ENCODE measurements at places on chromosomes 5 and 9.

- no peak for DNase-seq
Observed at GRCh38 chr5:72692651-72693442, 123.6 kb upstream of the TNPO1 start.

DNA sequence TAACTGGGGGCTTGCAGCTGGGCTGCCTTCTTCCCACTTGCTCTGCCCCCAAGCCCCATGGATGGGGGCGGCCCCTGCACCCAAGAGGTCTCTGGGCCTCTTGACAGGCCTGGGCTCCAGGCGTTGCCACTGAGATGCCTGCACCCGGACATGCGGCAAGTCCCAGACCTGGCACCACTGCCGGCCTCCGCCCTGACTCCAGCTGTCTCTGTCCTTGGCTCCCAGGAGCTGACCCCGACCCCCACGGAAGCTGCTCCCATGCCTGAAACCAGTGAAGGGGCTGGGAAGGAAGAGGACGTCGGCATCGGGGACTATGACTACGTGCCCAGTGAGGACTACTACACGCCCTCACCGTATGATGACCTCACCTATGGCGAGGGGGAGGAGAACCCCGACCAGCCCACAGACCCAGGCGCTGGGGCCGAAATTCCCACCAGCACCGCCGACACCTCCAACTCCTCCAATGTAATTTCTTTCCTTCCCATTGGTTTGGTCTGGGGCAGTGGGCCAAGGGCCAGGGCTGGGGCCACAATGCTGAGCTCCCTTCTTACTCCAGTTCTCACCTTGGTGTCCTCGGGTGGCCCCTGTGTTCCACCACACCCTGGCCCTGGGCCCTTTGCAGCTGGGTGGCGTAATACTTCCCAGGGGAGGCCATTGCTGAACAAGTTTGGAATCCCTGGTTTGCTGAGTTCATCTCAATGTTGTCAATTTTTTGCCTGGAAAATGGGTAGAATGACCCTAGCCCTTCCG, 88.6 kb downstream of the COL5A1 start:
- DNase-seq: no peak

- DNase-seq: no peak
Observed at GRCh38 chr5:55679556-55679955, 32.6 kb downstream of the SLC38A9 start.

- no peak for DNase-seq
Observed at GRCh38 chr5:73233461-73234203, 60.6 kb downstream of the TMEM174 start.

DNA sequence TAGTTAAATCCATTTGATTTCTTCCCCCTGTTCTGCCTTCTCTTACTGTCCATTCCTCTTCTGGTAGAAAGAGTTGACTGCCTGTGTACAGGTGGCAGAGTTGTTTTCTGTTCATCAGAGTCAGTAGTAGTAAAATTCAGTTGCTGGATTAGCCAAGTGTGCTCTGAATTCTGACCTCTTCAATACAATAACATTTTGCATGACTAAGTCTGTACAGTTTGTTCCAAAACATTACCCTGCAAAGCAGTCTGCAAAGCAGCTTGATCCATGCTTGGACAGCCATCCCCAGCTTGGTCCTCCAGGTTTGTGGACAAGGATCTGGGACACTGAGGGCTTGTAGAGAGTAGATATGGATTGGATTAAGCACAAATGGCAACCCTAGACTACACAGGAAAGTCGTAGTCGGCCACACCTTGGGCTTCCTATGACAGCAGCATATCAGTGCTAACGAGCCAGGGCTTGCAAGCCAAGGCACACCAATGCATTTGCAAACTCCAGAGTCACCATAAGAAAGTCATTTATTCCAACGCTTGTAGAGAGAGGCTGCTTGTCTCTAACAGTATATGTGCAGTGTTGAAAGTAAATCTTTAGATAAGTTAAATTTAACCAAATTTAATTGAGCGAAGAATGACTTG, 25.2 kb downstream of the IL12B start:
- DNase-seq: no peak

GRCh38 chr5:72268753-72269410, 51.2 kb downstream of the MRPS27 start:
- DNase-seq: peak; percentile 31

DNA sequence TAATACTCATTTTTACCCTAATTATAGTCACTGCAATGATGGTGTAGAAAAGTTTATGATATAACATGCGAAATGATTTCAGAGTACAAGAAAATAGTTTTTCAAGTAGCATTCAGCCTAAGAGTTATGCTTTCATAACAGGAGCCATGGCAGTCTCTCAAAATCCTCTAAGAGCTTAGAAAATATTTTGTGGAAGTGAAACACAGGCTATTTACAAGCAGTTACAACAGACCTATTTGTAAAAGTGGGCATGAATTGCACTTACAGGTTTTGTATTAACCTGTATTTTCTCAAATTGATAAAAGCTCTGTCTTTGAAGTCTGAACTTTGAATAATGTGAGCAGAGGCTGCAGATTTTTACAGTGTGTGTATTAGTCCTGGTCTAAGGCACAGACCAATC, 523.3 kb downstream of the LRRC70 start:
- no peak for DNase-seq

- DNase-seq: no peak
Observed at GRCh38 chr9:89471390-89471789, 26.5 kb downstream of the SEMA4D start.

- DNase-seq: no peak
Observed at GRCh38 chr9:71885467-71885866, 25.5 kb downstream of the ABHD17B start.

- DNase-seq: peak; percentile 57
Observed at GRCh38 chr5:133552925-133553525, 59.3 kb downstream of the FSTL4 start.

GRCh38 chr5:55638455-55638854, 73.7 kb downstream of the SLC38A9 start:
- DNase-seq: no peak

DNA sequence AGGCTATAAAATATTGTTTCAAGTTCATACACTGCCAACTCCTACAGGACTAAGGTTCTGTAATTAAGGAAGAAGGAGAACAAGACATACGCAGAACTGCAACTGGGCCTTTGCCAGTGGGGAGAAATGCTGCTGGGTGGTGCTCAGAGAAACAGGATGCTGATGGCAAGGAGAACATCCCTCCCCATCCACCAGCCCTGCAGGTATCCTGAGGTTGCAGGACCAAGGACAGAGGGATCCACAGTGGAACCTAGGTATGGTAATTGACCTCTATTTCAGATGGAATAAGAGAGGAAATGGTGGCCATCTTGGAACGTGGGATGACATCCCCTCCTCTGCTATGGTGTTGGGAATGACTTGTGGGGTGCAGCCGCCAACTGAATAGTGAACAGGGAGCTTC, 206.3 kb upstream of the S1PR3 start:
- no peak for DNase-seq

DNA sequence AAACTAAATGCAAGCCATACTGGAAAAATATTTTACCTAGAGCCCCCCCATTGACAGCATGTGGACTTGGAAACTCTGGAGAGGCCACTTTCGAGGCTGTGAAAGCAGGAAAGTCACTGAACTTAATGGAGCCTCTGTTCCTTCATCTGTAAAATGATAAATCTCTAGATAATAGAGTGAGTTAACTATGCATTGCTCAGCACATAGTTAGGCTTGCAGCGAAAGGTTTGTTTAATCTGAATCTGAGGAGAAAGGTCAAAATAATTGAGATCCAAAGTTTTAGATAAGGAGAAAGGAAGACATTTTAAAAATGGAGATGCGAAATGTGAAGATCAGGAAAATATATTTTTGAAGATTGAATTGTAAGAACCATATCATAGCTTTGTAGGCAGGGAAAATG, 4.6 kb downstream of the PCSK5 start:
- DNase-seq: no peak

- DNase-seq: no peak
Observed at GRCh38 chr9:994005-994404, 17.6 kb downstream of the DMRT3 start.

DNA sequence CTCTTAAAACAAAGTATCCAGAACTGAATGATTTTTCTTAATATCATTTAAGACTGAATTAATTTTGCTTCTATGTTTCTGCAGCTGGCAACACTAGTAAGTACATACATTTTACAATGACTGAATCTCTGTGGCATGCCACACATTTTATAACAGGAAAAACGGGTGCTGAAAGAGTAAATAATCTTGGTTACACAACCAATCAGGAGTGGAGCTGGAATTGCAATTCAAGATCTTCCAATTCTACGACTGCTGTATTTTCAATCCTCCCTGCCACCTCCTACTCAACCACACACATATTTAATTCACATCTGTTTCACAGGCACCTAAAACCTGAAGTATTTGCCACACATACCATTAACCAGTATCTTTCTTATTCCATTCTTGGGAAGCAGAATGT, 52.7 kb upstream of the NR5A1 start:
- no peak for DNase-seq

DNA sequence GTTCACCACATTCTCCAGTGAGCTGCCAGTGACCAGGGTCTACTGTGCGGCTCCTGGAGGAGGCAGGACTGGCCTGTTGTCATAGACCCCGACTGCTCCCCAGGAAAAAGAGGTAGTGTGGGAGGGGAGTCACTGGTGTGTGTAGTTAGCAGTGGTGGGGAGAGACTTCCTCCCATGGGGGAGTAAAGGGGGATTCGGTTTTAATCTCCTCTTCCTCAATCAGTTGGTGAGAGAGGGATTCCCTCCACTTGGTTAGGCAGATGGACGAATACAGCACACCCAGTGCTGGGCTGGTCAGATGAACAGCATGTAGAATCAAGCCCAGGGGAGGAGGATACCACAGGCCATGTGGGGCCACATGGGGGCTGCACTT, 207.6 kb upstream of the S1PR3 start:
- no peak for DNase-seq

DNA sequence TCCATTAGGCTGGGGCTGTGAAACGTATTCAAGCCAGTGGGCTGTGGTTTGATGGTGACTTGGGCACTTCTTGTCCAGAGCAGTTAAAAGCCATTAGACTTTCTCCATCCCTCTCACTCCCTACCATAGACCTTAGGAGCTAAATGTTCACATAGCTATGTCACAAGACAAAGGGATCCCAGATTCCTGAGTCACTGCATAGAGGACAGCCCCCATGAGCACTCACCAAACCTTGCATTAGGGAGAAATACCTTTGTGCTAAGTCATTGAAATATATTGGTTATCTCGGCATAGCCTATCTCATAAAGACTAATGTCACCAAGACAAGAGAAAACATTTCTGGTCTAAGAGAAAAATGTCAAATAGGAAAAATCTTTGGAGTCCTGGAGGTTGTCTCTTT, 104.3 kb downstream of the TRPM6 start:
- DNase-seq: no peak

DNA sequence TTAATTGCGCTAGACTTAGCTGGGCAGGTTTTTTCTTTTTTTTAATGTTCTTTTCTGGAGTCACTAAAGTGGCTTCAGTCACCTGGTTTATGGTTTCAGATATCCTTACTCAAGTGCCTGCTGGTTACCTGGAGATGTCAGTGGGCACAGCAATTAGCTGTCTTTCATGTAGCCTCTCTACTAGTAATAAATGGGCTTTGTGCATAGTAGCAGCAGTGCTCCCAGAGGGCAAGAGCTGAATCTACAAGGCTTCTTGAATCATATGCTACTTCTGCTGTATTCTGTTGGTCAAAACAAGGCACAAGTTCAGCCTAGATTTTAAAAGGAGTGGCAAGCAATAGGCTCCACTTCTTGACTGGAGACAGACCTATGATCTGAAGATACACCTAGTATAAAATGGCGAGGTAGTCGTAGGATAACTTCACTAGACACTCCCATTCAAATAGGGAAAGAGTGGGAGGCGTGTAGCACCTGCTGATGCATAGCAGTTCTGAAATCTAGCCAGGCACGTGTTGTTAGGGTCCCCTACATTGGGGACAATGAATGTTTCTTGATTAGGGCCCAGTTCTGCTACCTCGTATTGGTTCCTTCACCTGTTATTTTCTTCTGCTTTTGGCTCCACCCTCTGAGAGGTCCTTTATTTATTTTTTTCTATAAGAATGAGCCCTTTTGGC, 7.0 kb downstream of the SCAMP1 start:
- DNase-seq: no peak

- no peak for DNase-seq
Observed at GRCh38 chr5:124647352-124647751, 99.1 kb downstream of the ZNF608 start.

DNA sequence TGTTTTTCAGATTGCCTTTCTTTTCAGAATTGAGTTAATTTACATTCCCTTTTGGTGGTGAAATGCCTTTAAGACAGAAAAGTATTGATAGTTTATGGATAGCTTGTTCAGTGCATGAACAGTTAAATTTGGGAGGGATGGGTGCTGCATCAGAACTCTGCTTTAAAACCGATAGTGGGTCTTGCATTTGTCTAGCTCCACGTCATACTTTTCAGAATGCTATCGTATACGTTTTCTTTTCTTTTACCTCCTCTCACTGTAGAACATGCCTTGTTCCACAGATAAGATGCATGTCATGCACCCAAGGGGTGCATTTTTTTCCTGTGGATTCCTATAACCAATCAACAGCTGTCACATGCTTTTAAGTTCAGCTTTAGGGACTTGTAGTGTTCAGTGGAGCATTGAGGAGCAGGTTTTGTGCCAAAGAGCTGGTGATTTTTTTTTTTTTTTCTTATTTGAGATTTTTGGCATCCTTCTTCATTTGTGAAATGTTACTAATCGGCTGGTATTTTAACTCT, 2.3 kb downstream of the SLC44A1 start:
- DNase-seq: no peak

DNA sequence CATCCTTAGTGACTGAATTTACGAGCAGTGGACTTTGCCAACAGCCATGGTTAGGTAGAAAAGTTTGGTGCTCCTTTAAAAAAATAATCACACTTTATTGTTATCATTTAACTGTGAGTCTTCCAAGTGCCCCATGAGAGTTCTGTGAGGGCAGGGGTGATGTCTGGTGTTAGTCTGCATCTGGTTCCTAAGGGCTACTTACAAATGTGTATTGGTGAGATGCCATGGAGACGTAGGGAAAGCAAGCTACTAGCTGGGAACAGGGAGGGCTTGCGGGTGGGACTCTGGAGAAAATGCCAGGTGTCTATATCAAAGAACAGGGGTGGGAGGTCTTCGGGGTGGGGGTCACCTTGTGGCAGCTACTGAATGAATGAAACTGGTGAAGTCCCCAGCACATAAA, 47.1 kb upstream of the EBF1 start:
- DNase-seq: no peak

DNA sequence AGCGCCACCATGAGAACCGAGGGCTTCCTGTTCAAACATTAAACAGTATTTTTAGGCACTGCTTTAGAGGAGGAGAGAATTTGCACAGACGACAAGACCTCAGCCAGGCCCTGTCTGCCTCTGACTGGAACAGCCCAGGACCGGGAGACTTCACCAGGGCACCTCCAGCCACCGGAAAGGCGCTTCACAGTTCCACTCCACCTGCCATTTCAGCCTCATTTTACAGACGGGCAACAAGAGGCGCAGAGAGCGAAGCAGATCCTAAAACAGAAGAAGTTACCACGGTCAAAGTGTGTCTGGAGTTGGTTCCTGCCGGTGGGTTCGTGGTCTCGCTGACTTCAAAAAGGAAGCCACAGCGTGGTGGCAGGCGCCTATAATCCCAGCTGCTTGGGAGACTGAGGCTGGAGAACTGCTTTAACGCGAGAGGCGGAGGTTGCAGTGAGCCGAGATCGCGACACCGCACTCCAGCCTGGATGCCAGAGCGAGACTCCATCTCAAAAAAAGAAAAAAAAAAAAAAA, 28.4 kb downstream of the COL23A1 start:
- no peak for DNase-seq

Data from GM13977 (cell line).